ENCODE measurements at places on chromosomes 5 and 9.

DNA sequence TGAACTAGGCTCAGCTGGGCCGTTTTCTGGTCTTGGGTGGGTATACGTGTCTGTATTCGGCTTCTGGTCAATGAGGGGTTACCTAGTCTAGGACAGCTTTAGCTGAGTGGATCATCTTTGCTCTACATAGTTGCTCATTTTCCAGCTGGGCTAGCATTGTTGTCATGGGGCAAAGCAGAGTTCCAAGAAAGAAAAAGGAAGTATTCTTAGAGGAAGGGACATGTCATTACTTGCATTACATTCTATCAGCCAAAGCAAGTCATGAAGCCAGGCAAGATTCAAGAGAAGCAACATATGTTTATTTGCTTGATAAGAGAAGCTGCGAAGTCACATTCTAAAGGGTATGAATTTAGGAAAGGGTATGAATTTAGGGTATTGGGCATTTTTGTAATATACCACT lies 396.5 kb downstream of the ZNF608 start:
- DNase-seq = no peak

- no peak for DNase-seq
These were observed 63.5 kb downstream of the HMCN2 start for GRCh38 chr9:130329061-130329460.

DNA sequence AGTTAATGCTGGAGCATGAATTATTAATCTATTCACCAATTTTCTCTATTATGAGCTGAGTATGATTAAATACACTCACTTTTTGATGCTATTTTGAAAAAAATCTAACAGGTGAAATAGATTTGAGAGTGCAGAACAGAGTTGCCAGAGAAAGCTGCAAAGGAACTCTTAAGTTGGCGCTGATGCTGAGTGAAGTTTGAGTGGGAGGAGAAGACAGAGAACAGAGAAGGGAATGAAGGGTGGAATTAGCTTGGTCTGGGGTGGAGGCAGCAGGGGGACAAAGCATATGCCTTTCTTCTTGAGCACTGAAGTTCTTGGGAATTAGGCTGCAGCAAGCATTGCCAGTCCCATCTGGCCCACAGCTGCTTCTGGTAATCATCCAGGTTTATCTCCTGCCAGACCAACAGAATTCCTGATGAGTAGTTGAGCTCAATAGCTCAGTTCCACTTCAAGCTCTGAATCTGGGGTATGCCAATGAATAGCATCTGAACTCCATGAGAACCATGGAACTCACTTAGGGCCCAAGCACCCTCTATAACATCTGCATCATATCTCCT lies 290.1 kb downstream of the HINT1 start:
- DNase-seq = no peak

- DNase-seq = no peak
These were observed 163.7 kb downstream of the ALDH1A1 start for GRCh38 chr9:72788966-72789735.

GRCh38 chr5:104361932-104362331 lies 799.3 kb upstream of the NUDT12 start:
- no peak for DNase-seq

DNA sequence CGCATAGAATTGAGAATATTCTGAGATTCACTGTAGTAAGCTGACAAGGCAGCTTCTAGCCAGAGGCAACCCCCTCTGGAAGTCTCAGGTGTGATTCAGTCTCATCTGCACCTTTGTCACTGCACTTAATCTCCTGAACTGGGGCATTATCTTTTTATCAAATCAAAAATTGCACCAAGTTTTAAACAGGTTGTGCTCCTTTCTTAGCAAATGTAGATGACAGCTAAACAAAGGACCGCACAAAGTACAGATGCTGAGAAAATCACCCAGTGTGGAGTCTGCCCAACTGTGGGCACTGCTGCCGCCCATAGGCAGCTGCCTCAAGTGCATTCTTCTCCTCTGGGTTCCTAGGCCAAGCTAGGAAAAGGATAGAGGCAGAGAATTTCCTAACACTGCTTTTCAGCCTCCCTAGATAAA lies 51.1 kb downstream of the STARD4 start:
- DNase-seq = no peak

DNA sequence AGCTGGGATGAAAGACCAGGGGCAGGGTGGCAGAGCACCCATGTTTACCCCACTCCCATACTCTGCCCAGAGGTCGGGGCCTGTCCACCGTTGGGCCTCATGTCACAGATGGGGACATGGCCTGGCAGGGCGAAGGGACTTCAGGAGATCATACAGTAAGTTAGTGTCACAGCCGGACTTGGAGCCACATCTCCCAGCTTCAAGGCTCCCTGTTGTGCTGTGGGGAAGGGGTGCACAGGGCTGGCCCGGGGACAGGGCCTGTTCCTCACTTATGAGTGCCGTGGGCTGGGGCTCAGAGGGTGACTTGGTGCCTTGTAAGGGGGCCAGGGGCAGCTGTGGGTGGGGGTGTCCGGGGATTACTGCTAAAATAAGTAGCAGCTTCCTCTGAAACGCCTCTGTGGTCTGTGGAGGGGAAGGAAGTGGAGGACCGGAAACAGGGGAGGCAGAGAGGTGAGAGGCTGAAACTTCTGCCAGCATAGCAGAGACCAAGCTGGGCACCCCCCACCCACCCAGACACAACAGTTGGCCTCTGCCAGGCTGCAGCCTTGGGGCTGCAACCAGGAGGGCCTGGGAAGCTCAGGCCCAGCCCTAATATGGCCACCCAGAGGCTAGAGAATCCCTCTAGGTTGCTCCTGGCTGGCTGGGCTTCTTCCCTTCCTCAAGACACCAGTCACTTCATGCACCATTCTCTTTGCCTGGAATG lies 41.1 kb upstream of the NEK6 start:
- DNase-seq = no peak

- DNase-seq = no peak
These were observed 416.0 kb downstream of the MAN2A1 start for GRCh38 chr5:110105692-110106091.

DNA sequence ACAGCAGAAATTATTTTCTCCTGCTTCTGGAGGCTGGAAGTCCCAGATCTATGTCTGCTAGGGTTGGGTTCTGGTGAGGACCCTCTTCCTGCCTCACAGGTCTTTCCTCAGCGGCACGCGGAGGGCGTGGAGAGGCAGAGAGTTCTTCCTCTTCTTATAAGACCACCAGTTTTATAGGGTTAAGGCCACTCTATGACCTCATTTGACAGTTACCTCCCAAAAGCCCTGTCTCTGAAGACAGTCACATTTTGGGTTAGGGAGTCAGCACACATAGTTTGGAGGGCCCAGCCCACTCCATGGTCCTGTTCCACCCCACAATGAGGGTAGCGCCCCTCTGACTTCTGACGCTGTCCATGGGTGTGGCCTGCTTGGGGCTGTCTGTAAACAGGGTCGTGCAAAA lies 46.7 kb downstream of the TRIP13 start:
- DNase-seq = no peak

DNA sequence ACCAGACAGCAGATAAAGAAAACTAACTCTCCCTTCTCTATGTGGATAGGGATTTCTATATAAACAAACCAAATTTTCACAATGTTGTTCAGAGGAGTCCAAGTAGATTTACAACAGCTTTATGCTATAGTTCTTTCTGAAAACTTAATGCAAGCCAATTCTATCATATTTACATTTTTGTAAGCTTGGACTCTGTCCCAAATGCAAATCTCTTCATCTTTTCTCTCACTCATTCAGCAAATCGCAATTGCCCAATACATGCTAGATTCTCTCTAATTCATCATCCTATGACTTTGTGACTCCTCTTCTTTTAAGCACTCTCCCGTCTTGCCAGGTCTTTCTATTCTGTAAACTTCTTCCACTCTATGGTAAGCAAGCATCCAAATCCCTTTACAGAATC lies 39.1 kb upstream of the UGT3A2 start:
- no peak for DNase-seq

DNA sequence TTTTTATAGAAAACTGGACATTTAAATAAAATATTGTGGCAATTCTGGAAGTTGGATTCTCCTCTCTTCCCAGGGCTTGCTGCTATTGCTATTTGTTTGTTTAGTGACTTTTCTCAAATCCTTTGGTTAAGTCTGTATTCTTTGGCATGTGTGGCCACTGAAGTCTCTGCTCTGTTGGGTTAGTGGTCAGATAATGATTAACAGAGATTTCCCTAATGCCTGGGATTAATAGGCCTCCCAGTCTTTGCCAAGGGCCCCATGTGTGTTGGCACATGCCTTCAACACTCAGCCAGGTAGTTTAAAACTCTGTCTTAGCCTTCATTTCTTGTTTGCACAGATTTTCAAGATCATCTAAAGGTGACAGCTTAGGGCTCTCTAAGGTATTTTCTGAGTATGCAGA lies 92.8 kb upstream of the EPB41L4A start:
- DNase-seq = no peak

GRCh38 chr9:117434566-117434965 lies 19.7 kb upstream of the ASTN2 start:
- DNase-seq = no peak

- DNase-seq = no peak
These were observed 642.3 kb downstream of the DMRTA1 start for GRCh38 chr9:23088932-23089364.

GRCh38 chr5:9601055-9601739 lies 29.0 kb downstream of the TAS2R1 start:
- no peak for DNase-seq

DNA sequence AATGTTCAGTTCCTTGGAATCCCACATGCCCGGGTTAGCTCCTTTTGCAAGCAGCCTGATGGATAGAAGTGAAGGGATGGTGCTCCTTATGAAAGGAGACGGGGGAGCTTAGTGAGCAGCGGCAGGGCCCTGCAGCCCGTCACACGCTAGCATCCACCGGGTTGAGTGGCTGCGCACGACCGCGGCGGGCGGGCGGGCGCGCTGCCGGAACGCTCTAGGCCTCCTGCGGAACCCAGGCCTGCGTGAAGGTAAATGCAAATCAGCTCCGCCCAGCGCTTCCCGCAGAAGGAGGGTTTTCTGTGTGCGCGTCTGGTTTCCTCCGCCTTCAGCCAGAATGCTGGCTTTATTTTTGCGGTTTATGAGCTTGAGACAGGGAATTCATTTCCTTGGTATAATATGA lies 19.8 kb downstream of the IL12B start:
- DNase-seq = no peak

- DNase-seq = no peak
These were observed 4.5 kb downstream of the EGR1 start for GRCh38 chr5:138469540-138470321.

DNA sequence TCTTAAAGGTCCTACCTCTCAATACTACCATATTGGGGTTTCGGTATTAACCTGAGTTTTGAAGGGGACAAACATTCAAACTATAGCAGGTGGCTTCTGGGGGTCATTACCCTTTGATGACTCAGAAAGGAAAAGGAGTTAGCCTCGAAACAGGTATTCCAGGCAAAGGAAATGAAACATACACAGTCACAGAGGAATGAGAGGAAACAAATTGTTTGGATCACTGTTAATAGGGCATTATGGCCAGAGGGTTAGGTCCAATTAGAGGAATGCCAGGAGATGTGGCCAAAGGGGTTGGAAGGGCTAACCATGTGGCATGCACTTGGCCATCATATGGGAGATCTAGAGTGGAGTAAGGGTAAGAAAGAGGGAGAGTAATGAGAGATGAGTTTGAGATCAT lies 23.9 kb upstream of the NIM1K start:
- DNase-seq = no peak

DNA sequence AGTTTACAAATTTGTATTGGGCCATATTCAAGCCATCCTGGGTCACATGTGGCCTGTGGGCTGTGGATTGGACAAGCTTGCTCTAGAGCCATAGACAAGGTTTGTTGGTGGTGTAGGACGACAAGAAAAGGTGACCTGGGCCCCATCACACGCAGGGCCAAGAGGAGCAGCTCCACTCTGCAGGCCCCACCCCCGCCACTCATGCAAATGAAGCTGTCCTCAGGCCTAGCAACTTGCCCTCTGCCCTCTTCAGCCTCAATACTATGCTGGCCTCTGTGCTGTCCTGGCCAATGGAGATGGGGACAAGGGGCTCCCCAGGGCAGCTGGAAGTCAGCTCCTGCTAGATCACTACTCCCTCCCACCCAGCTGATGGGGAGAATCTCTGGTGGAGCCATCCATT lies 55.2 kb upstream of the TMEM252 start:
- DNase-seq = no peak

DNA sequence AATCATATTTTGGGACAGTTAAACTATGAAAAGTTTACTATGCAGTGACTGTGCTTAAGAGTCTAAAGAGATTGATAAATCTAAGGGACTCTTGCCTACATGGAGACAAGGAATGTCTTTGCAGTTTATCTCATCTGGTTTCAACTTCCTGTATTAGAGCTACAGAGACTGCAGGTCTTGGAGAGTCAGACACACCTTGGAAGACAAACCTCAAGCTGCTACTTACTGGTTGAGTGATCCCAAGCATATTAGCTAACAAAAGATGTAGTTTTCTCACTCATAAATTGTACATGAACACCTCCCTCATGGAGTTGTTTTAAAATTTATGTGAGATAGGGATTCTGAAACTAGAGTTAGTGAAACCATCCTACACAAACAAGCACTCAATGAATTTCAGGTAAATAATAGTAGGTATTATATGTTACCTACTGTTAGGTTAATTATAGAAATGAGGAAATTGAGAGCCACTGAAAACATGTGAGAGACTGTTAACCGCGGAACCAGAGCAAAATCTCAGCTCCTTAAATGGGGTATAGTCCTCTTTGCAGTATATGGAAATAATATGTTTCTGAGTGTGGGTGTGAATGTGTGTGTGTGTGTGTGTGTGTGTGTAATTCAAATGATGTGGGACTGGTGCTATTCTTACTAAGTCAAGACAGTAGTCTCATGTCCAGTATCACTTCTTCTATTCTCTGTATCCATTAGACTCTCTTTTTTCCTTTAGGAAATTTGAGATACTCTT lies 752.1 kb downstream of the DTWD2 start:
- DNase-seq = no peak

DNA sequence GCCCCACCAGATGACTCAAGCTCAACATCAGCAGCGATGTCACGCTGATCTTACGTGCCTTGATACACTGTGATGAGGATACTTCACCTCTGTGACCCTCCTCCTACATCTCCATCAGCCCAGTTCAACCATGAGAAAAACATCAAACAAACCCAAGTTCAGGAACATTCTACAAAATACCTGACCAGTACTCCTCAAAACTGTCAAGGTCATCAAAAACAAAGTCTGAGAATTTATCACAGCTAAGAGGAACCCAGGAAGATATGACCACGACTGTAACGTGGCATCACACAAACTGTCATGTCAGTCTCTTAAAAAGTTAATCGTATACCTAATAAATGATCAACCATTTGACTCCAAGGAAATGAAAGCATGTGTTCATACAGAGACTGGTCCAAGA lies 90.8 kb downstream of the COL23A1 start:
- DNase-seq = no peak

DNA sequence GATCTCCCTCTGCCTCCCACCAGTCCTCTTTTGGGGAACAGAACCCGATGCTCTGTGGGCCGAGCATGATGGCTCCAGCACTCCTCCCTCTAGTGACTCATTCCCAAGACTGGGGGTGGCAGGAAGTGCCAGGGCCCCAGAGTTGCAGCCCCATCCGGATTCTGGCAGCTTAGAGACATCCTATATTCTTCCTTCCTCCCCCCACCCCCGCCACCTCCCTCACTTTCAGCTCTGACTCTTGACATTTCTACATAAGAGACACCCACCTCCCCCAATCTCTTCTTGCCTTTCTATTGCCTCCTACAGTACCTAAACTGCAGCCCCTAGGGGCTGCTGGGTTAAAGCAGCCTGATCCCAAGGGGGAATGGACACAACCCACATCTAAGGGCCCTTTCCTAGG lies 47.1 kb upstream of the MATR3 start:
- DNase-seq = no peak

All from HS-5 (cell line).